ENCODE measurements at places on chromosomes 4 and X. TPM values are rescaled to one million over a fixed set of nuclear protein-coding genes. Genes with fewer than 3 reads are reported as not detected.

The CCDC160 gene
- total RNA-seq = not detected

The APEX2 gene
- total RNA-seq = 33.5 TPM

The FOXP3 gene
- 0.19 TPM for total RNA-seq

The DGAT2L6 gene
- total RNA-seq = not detected

The APLN gene
- 0.71 TPM for total RNA-seq

The UNC5C gene
- total RNA-seq = not detected

The CFI gene
- total RNA-seq = 0.61 TPM

The TSR2 gene
- total RNA-seq = 57.6 TPM

The RAB33A gene
- total RNA-seq = 0.28 TPM

The CTAG1B gene
- not detected for total RNA-seq

The BEND4 gene
- not detected for total RNA-seq

The DSPP gene
- not detected for total RNA-seq
